ENCODE measurements at places on chromosomes 3 and 15.

GRCh38 chr3:131067983-131068382 is 41.3 kb downstream of the NEK11 start:
- DNase-seq = no peak

DNA sequence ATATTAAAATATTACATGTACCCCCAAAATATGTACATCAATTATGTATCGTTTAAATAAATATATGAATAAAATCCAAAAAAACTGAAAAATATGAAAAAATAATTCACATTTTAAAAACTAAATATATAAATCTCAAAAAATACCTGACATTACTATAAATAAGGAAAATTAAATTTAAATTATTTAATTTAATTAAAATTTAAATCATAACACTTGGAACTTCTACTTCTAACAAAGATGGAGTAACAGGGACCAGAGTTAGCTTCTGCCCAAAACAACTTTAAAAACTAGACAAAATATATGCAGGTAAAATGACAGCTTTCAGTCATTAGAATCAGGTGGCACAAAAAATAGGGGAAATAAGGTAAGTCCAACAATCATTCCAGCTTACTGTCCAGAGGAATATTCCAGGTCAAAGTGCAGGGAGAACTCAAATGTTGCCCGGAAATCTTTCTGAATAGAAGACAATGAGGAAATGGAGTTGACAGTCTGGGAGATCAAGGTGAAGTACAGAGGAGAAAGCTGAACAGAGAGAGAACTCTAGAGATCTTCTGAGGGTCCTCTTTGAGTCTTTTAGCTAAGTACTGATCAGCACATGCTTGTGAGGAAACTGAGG is 207.7 kb upstream of the ATP11B start:
- no peak for DNase-seq

- DNase-seq = no peak
These were observed 12.8 kb downstream of the VGLL3 start for GRCh38 chr3:86978111-86978551.

DNA sequence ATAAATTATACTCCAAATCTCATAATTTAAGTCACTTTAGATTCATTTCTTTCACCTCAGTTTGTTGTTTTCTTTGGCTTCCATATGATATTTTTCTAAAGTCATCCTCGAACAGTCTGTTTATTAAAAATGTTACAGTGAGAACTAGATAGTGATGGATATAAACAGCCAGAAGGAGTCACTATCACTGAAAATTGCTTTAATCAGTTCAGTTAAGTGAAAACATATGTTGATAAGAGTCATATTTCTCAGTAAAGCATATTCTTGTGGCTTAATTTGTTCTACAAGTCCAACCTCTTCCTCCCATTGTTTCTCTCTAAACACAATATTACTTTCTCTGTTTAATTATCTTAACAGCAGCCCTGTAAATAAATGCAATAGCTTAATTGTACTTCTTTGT is 427.5 kb upstream of the ALCAM start:
- DNase-seq = no peak

DNA sequence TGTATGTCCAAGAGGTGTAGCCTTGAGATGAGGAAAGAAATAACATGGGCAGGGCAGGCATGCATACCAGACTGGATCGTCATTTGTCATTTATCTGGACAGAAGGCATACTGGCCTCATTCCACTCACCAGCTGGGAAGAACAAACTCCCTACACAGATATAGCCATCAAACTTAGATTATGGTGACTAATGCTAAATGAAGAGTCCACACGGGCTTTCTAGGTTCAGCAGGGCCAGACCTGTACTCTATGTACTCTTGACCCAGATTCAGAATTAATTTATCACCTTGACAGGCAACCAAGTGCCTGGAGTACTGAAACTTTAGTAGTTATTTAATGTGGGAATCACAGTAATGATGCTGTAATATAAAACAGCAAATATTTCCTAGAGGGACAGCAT is 164.3 kb upstream of the IL12A start:
- no peak for DNase-seq

GRCh38 chr15:73887481-73887880 is 14.1 kb downstream of the TBC1D21 start:
- no peak for DNase-seq

DNA sequence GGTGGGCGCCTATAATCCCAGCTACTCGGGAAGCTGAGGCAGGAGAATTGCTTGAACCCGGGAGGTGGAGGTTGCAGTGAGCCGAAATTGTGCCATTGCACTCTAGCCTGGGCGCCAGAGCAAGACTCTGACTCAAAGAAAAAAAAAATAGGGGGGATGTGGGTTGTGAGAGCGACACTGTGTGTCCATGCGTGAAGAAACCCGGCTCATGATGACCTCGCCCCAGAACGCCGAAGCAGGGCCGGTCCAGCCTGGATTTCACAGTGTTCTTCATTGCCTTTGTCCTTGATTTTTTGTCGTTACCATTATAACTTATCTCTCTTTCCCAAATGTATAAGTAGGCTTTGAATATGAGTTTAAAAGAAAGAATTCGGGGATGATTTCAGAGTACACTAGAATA is 128.7 kb downstream of the PGPEP1L start:
- no peak for DNase-seq
